ENCODE measurements at places on chromosomes 4 and X.

GRCh38 chr4:175705407-175705806 lies 106.7 kb downstream of the GPM6A start:
- H3K4me3 ChIP-seq = no peak overlapping the region
- H3K27ac ChIP-seq = no peak overlapping the region
- no peaks in the 10 kb centered on the region for H3K36me3 ChIP-seq
- H3K27me3 ChIP-seq = no peaks in the 10 kb centered on the region
- no peak for DNase-seq

DNA sequence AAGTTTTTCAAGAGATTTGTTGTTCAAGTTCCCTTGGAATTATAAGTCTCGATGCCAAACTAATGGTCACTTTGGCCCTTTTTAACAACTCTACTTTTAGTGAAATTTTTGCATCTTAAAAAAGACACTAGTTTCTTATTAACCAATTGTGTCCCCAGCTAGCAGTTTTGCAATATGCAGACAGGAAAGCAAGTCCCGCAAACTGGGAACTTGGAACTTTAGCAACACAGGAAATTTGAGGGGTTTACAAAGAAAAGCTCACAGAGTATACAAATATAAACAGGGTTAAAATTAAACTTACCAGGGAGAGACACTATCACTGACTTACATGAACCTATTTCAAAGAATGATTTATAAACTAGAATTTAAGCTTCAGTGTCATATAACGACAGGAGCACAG lies 137.9 kb downstream of the ANK2 start:
- H3K4me3 ChIP-seq = no peak overlapping the region
- no peak for DNase-seq
- H3K4me1 ChIP-seq = no peaks in the 10 kb centered on the region
- H3K27me3 ChIP-seq = no peaks in the 10 kb centered on the region
- H3K36me3 ChIP-seq = no peaks in the 10 kb centered on the region

DNA sequence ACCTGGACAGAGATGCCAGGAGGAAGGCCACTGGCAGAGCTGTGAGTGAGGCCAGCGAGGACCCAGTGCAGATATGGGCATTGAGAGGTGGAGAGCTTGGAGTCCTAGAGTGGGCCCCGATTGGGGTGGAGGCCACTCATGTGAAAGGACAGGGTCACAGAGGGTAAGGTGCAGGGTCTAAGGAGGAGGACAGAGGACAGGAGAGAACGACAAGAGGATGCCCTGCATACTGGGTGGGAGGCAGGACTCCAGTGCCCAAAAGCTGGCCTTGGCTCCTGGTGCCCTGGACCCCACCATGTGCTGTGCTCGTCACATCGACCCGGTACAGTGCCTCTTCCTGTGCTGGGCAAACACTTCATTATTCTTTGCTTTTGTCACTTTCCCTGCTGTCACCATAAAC lies 66.7 kb downstream of the NAT8L start:
- H3K36me3 ChIP-seq = peaks cover 7% of the 10 kb centered on the region
- no peak overlapping the region for H3K4me3 ChIP-seq
- H3K27ac ChIP-seq = no peak overlapping the region
- no peak for DNase-seq
- H3K27me3 ChIP-seq = no peaks in the 10 kb centered on the region
- H3K4me1 ChIP-seq = no peaks in the 10 kb centered on the region

- no peak overlapping the region for H3K27ac ChIP-seq
- H3K27me3 ChIP-seq = peaks cover 4% of the 10 kb centered on the region
- no peaks in the 10 kb centered on the region for H3K36me3 ChIP-seq
- H3K4me3 ChIP-seq = no peak overlapping the region
- H3K4me1 ChIP-seq = peaks cover 9% of the 10 kb centered on the region
- DNase-seq = no peak
These were observed 106.0 kb upstream of the NOCT start for GRCh38 chr4:138909587-138909986.

DNA sequence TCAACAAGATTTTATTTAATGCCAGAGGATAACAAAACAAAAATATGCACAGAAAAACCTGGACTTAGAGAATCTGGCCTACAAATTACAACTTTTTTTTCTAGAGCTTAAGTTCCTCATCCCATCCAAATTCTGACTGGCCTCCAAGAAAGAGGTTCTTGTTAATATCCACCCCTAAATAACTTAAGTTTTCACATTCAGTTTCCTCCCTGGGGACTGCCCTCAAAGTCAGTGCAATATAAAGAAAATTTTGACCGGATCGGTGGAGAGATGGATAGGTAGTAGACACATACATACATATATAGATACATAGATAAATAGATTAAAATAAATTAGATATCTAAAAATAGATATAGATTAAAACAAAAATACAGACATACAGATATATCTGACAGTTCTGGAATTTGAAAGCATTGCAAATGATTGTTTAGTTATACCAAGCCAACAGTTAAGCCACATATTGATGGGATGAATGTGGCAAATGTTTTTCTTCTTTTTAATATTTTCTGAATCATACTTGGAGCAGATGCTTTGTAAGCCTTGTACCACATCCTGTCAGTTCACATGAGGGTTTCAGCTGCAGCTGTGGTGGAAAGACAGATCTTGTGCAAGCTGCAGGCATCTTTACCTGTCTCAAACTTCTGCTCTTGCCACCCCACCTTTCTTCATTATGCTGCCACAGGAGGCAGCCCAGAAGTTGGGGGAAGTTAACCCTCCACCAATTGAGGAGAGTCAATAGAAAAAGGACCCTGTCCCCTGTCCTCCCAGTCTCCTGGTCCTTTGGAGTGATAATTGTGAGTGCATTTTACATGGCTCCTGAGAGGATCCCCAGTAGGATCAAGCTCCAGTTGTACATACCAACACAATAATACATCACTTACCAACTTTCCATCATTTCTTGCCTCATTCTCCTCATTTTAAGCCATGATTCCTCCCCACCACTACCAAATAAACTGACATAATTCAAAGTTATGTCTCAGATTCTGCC lies 58.5 kb upstream of the PRDM8 start:
- no peaks in the 10 kb centered on the region for H3K27me3 ChIP-seq
- H3K4me1 ChIP-seq = no peaks in the 10 kb centered on the region
- H3K36me3 ChIP-seq = no peaks in the 10 kb centered on the region
- H3K27ac ChIP-seq = no peak overlapping the region
- no peak for DNase-seq
- H3K4me3 ChIP-seq = no peak overlapping the region

Data from mesenchymal stem cell (in vitro differentiated cells and primary cell).